ENCODE measurements at places on chromosomes 7 and 10.

GRCh38 chr7:150949971-150950491 is 28.1 kb downstream of the KCNH2 start:
- DNase-seq, result no peak

DNA sequence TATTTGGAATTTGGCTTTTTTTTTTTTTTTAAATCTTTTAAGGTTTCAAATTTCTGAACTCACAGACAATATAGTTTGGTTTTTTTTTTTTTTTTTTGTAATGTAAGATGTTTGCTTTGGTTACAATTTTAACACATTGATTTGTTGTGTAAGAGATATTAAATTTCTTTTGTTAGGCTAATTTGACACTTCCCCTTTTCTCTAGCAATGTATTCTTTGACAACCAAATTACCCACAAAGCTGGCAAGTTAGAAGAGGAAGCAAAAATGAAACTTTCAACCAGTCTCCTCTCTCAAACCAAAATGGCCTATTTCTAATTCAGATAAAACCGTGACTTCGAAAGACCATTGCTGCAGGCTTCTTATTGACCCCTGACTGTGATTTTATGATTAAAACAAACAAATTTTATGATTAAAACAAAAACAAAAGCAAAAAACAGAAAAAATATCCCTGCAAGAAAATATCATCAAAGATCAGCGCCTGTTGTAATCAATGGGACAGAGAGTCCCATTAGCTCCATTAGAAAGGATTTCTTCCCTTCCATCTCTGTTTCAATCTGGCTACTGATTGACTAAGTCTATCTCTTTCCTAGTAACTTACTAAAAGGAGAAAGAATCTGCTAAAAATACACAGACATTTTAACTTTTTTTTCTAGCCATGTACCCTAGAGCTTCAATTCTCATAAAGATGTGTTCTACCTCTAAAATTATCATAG is 489.2 kb downstream of the MDFIC start:
- no peak for DNase-seq

DNA sequence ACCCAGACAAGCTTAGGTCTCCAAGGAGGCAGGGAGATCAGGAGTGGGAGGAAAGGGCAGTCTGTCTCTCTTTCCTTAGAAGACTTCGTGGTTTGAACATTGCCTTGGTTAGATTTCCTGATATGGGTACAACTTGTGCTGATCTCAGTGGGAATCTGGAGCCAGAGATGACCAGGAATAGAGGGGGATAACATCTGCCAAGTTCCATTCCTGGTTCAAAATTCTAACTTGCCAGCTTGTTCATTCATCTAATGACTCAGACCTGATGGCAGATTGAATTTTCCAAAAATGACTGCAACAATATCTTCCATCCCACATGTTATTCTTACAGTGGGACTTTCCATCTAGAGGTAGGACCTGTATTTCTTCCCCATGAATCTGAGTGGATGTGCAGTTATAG is 394.3 kb upstream of the PODXL start:
- no peak for DNase-seq

GRCh38 chr10:69772933-69773704 is 28.6 kb upstream of the COL13A1 start:
- no peak for DNase-seq

GRCh38 chr10:36683421-36683820 is 442.0 kb upstream of the ANKRD30A start:
- no peak for DNase-seq

DNA sequence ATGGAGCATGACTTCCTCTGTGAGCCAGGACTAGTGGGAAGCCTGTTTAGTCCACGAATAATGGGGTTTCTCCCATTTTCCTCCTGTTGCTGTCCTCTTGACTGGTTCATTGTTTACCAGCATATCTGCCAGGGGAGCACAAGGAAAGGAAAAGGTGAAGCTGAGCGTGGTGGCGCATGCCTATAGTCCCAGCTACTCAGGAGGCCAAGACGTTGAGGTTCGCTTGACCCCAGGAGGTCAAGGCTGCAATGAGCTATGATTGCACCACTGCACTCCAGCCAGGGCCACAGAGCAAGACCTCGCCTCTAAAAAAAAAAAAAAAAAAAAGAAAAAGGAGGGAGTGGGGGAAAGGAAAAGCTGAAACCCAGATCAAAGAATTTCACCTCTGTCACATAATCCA is 5.8 kb upstream of the IL2RA start:
- no peak for DNase-seq

GRCh38 chr7:34019301-34019790 is 114.0 kb downstream of the BMPER start:
- DNase-seq, result no peak

- DNase-seq, result no peak
Observed at GRCh38 chr10:61894133-61894532, 7.4 kb upstream of the ARID5B start.

DNA sequence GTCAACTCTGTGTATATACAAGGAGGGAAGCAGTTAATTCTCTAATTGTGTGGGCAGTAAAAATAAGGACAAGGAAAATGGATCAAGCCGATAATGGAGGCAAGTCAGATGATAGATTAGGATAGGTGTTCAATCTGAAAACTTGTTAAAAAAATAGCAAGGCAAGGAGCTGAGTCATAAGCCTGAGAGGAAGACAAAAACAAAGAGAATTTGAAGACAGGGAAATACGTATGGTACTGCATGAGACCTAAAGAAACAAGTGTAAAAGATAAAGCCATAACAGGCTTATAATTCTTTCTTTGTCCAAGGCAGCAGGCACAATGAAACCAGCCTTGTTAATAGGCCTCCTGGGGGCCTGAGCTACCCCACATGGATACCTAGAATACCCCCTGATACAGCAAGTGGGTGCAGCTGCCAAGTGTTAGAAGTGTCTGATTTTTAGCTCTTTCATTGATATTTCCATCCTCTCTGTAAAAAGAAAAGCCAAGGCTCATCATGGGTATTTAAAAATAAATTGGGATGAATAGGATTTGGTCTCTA is 1570.6 kb upstream of the LRRTM3 start:
- no peak for DNase-seq

DNA sequence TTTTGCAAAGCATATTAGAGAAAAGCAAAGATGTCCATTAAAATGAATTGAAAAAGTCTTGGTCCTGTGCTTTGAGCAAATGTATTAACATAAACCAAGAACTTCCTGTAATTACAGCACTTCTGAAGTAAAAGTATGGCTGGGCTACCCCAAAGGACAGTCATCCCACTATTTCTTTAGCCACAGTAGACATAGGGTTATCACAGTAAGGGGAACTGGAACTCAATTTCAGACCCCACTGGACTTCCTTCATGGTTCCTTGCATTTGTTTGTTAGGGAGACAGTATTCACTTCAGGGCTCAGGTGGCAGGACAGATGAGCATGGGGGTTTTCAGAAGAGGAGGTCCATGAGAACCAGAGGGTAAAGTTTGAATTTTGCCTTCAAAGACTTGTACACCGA is 203.1 kb upstream of the PDE1C start:
- DNase-seq, result no peak

- DNase-seq, result no peak
Observed at GRCh38 chr10:14661818-14662217, 112.9 kb downstream of the FAM107B start.

GRCh38 chr10:50422259-50422658 is 170.9 kb upstream of the ASAH2 start:
- no peak for DNase-seq

GRCh38 chr10:29622382-29622922 is 12.3 kb downstream of the SVIL start:
- DNase-seq, result peak; percentile 78

DNA sequence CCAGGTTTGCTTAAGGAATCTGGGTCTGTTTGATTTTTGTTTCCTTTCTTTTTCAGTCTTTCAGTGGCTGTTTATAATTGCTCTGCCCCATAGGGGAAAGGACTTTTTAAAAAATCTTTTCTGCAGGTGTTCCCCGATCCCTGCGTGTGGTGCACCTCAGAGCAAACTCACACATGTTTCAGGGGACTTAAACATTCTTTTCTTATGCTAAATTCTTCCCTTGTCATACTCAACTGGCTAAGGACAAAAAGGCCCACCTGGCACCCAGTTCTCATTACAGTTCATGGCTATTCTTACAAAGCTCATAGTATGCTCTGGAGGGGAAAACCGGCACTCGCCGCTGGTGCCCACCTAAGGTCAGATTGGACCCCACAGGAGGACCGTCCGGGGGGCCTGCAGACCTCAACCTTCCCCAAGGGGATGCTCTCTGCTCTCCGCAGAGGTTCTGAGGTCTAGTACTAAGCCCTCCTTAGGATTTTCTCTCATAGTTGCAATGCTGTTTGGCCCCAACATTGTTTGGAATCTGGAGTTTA is 220.3 kb downstream of the HGF start:
- no peak for DNase-seq

DNA sequence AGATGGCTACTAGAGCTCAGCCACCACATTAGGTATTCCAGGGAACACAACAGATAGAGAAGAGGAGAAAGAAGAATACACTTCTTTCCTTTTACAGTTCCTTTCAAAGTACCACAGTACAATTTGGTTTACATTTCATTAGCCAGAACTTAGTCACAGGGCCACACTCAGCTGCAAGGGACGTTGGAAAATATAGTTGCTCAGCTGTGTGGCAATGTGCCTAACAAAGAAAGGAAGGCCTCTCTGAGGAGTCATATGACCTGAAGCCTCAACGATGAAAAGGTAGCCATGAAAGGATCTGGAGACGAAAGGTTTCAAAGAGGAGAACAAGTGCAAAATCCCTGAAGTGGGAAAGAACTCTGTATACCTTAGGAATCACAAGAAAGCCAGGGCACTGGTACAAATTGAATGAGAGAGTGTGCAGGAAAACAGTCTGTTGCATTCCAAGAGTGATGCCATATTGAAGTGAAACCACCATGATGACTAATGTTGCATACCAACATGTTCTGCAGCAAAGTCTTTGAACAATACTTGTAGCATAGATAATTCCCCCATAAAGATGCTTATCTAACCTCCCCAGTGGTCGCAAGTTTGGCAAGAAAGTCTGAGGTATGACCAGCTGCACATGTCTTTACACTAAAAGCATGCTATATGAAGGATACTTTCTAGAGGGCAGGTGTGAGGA is 278.9 kb downstream of the HPSE2 start:
- no peak for DNase-seq

DNA sequence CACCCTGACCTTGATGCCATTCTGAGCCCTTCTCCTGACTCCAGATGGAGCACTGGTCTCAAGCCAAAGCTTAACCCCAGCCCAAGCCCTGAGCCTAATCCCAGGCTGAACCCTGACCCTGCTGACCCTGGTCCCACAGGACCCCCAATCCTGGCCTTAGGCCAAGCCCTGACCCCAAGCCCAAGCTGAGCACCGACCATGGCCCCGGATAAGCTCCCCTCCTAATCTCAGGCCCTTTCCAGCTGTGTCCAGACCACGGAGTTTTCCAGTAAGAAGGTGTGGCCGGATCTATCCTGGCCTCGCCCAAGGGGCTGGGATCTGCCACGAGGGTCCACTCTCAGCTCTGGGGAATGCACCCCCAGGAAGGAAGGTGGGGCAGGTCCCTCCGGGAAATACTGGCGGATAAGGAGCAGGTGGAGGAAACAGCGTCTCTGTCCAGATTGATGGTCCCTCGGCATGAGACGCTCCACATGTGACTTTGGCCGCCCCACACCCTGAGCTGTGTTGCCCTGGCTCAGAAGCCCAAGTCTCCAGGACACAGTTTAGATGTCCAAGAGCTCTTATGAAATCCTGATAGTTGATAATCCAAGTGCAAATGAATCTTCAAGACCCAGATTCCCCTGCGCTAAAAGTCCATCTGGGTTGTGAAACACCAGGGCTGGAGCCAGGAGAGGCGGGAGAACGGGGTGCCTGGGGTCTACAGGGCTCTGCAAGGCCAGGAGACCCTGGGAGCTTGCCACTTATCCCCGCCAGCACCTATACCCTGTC is 10.4 kb downstream of the ELN start:
- no peak for DNase-seq

GRCh38 chr7:158996214-158997109 is 140.1 kb downstream of the DYNC2I1 start:
- DNase-seq, result no peak

DNA sequence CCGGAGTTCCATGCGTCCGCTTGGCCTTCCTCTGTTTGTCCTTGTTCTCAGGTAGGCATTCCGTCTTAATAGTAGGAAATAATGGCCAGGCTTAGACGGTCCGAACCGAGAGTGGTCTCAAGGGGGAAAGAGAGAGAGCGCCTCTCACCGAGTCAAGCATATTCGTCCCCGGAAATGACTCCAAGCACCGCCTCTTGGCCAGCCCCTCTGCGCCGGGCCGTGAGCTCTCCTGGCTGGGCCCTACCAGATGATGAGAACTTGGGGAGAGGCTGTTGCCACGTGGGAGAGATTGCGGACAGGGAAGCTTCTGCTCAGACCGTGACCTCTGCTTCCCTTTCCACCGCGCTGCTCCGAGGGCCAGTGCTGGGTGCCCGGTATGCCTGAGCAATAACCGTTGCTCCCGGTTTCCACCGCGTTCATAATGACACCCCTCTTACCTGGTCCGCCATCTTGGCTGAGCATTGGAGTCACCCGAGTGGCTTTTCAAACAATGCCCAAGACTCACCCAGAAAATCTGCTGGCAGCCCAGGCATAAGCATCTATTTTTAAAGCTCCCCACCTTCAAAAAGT is 251.1 kb upstream of the SHH start:
- no peak for DNase-seq

Data from eye (tissue), 1 donor.